ELR (cell line): ENCODE measurements at places on chromosomes 16 and 17.

GRCh38 chr16:27363246-27363632 lies 38.7 kb upstream of the IL21R start:
- DNase-seq: no peak

DNA sequence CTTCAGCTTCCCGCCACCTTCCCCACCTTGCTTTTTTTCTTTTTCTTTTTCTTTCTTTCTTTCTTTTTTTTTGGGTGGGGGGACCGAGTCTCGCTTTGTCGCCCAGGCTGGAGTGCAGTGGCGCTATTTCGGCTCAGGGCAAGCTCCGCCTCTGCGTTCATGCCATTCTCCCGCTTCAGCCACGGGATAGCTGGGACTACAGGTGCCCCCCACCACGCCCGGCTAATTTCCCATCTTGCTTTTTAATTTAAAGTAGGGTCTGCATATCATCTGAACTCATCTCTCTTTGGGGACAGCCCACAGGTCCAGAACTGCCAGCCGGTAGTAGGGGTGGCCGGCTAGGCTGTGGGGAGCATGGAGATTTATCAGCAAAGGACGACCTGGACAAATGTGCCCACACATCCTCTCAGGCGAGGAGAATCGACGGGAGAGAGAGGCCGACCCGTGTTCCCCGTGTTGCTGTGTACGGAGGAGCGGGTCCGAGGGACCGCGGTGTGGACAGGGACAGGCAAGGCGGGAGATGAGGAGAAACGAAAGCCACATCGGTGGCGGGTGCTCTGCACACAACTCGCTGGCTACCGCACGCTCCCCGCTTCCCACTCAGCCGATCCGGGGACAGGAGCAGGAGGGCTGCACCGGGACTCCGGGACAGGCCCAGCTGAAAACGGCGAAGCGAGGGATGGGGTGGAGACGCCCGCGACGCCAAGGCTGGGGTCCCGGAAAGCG lies 2.4 kb downstream of the MT1M start:
- no peak for DNase-seq

DNA sequence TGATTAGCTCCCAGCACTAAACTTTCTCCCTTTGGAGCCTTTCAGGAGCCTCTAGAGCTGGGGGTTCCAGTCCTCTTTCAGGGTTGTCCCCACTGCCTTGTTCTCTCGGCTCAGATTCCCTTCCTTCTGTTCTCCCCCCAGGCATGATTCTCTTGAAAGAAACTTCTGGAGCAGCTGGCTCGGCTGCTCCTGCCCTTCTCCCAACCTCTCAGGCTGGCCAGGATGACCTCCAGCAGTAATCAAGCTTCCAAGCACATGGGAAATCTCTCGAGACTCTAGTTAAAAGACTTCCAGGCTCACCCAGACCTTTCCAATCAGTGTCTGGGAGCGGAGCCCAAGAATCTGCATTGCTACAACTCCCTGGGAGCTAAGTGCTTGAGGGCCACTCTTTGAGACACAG lies 3.6 kb downstream of the SDK2 start:
- DNase-seq: no peak

GRCh38 chr17:39617446-39618245 lies 9.1 kb upstream of the PPP1R1B start:
- DNase-seq: peak; percentile 65

DNA sequence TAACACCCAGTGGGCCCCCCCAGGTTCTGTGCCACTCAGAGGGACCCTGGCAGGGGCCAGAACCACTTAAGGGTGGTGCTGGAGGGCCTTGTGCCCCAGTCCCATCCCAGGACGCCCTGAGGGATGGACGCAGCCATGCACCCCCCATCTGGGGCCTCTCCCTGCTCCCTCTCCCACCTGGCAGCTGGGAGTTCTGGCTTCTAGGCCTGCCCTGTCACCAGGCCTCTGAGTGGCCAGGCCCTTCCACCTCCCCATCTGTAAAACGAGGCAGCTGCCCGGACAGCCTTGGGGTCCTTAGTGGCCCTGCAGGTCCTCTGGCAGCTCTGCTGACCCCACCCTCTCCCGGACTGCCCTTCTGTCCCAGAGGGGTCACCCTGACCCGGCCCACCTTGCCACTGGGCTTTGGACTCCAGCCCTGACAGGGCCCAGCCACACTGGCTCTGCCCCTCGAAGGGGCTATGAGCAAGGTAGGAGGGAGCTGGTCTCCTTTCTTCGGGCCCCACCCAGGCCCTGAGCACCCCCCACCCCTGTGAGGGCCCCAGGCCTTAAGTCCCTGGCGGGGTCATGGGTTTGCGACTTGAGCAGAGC lies 12.3 kb downstream of the PAM16 start:
- DNase-seq: no peak

DNA sequence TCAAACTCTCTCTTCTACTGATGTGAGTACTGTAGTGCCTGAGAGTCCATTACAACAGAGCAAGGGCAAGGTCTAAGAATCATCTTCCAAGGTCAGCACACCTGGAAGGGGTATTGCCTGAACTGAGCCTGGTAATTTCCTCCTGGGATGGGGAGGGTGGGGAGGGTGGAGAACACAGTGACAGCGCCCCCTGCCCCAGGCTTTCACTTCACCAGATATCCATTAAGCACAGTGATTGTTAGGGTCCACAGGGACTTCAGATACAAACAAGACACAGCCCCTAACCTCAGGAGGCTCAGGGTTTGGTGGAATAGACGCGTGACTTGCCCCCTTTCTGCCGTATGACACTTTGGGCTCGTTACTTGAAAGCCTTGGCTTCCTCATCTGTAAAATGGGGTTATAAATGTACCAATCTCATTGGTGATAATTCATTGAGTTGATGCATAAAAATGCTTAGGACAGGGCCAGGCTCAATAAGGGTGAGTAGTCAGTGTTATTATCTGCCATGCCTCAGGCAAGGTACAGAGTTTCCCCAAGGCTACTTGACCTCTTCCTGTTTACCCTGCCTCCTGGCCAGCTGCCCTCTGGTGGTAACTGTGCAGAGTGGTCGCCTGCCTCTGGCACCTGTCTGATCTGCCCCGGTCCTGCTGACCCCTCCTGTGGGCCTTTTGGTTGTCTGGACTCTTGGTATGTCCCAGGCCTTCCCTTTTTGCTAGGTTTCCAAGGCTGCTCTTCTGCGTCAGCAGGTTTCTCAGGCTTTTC lies 13.1 kb upstream of the BRD7 start:
- DNase-seq: peak; percentile 43

DNA sequence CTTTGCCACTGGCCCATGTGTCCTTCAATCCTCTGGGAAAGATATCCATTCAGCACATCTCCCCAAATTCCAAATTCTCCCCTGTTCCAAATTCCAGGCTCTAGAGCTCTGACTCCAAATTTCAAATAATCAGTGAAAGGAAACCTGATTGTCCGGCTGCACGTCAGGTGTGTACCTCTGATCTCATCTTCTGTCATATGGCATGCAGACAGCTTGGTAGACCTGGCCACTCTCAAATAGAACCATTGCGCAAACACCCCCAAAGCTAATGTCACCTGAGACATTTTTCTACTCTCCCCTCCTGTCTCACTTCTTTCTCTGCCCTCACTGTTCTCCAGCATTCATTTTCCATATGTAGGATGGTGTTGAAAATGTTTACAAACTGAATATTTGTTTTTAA lies 337.0 kb upstream of the DYNLRB2 start:
- DNase-seq: no peak

DNA sequence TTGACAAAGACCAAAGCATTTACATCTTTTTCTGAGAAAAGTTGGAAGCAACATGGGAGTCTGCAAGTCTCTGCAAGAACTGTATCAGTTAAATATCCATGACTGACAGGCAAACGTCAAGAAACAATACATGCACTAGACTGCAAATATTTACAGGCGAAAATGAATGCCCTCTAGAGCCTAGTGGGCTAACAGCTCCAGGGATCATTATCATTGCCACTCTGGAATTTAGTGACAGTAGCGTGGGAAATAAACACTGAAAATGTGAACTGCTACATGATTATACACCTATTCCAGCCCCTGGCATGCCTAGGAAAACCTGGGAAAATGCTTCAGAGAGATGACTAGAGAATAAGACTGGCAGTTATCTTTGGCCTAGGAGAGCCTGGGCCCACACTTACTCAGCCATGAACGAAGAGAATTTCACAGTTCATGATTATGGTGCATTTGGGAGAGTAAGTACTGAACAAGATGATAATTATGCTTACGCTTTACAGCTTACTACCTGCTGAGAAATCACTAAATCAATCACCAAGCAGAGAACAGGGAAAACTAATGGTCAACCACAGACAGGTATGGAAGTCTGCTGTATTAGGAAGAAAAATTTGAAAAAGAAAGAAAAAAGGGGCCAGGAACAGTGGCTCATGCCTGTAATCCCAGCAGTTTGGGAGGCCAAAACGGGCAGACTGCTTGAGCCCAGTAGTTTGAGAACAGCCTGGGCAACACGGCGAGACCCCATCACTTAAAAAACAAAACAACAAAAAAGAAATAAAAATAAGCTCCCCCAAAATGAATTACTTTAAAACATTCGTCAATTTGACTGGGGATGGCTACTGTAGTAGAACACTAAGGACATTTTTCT lies 66.6 kb upstream of the CLEC18B start:
- DNase-seq: no peak

- DNase-seq: no peak
Measured at GRCh38 chr16:11386054-11386680, 40.9 kb downstream of the RMI2 start.

GRCh38 chr17:39183045-39183444 lies 14.4 kb downstream of the CACNB1 start:
- DNase-seq: no peak

GRCh38 chr17:82003411-82004381 lies 19.0 kb downstream of the CENPX start:
- DNase-seq: peak; percentile 99

DNA sequence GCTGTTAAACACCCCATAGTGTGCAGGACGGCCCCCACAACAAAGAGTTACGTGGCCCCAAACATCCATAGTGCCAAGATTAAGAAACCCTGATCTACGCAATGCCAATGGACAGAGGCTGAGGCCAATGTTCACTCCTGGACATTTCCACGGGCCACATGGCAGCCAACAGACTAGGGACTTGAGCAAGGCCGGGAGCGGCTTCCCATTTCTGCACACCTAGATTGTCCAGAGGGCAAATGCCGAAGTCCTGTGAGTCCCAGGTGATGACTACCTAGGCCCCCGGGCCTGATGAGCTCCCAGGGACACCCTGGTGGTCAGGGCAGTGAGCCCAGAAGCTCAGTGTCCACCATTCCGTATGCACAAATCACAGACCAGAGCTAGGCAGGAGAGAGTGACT lies 95.5 kb downstream of the AMFR start:
- no peak for DNase-seq

GRCh38 chr17:57783338-57783742 lies 38.2 kb upstream of the CCDC182 start:
- DNase-seq: peak; percentile 69

- peak; percentile 89 for DNase-seq
Measured at GRCh38 chr16:56519459-56520250, at the start of gene BBS2. Gene BBS2, minus strand, starts transcription at chr16:56520024. Its CDS starts 162 bp downstream, at chr16:56519862.

- DNase-seq: peak; percentile 59
Measured at GRCh38 chr17:37710344-37710886, 34.4 kb downstream of the HNF1B start.

GRCh38 chr17:35846055-35846809 lies 22.5 kb downstream of the HEATR9 start:
- DNase-seq: no peak

DNA sequence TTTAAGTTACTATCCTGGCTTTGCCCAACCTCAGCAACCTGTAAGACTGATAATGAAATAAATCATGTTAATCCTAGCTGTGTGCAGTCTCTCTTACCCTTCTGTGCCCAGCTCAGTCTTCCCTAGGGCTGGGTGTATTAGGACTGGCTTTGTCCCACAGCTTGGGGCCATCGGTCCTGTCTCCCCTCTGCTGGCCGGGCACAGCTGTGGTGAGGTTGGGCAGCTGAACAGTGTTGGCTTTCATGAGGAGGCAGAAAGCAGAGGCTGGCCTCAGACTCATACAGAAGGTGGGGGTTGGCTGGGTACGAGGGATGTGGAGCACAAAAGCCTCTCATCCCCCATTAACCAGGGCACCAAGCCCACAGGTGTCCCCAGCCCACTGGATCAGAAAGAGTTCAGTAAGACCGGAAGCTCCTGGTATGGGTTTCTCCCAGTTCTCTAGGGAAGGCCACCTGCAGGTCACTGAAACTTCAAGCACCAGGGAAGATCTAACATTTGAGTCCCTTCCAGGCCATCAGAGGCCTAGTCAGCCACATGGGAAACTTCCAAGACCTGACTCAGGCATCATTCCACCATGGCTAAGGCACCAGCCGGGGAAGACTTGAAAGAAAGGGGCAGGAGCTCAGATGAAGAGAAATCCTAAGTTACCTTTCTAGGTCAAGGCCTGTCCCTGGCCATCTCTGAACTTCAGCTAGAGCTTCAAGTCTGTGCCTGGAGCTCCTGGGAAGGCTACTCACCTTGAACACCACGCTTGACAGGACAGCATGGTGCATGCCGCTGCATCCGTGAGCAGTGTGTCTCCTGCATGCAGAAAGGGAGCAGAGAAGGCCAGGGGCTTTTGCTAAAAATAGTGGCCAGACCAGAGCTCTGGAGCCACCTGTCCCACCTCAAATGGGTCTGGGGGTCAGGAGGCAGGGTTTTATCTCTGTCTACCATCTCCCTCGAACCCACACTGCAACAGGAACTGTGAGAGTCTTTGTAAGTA lies 8.8 kb downstream of the CNP start:
- DNase-seq: no peak

GRCh38 chr17:82006468-82007227 lies 16.0 kb downstream of the CENPX start:
- peak; percentile 64 for DNase-seq

DNA sequence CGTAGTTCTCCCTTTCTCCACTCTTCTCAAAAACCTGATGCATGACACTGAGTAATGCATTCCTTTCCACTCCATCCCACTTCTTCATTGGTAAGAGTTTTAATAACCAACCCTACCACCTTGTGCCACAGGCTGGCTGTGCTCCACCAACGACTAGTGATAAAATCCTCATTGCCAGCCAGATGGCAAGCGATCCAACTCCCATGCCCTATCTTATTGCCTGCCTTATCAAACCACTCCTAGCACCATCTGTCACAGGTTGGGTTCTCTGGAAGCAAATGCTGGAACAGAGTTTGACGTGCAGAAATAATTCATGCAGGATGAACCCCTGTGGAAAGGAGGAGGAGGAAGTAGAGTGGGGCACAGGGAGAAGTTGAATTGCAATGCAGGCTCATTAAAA lies 99.5 kb downstream of the CHD9NB start:
- no peak for DNase-seq

DNA sequence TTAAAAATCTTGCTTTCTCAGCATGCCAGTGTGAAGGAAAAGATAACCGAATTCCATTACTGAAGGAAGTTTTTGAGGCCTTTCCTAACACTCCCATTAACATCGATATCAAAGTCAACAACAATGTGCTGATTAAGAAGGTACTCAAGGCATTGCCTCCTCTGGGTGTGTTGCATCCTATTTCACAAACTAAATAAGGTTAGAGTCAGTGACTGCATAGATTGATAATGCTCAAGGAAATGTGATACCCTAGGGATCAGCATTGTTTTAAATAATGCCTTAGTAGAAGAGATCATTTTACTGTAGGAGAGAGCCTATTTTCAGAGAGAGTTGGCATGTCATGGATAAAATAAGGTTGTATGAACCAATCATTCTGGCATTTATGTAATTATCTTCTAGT lies 36.8 kb downstream of the GDPD1 start:
- DNase-seq: no peak

GRCh38 chr16:81554979-81555378 lies 110.4 kb downstream of the CMIP start:
- DNase-seq: no peak
